Hepatic stellate cell (primary cell): ENCODE measurements at places on chromosomes 4 and X.

- DNase-seq, result no peak
Observed at GRCh38 chrX:13419918-13420317, 100.1 kb upstream of the ATXN3L start.

GRCh38 chr4:25123236-25123635 is 37.0 kb downstream of the SEPSECS start:
- DNase-seq, result no peak

DNA sequence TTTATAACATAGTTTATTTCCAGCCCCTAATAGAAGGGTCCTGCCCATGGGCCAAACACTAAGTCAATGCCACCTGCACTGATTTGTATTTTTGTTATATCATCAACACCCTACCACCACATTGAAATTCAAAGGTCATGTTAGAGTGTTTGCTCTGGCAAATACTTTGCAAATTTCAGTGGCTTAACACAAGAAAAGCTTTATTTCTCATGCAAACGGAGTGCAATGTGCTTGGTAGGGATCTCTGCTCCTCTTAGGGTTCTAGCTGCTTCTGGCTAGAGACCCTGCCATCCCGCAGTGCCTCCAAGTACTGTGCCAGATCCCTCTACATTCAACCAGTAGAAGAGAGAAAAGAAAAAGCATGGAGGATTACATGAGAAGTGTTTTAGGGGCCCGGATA is 230.8 kb upstream of the TET2 start:
- DNase-seq, result no peak

DNA sequence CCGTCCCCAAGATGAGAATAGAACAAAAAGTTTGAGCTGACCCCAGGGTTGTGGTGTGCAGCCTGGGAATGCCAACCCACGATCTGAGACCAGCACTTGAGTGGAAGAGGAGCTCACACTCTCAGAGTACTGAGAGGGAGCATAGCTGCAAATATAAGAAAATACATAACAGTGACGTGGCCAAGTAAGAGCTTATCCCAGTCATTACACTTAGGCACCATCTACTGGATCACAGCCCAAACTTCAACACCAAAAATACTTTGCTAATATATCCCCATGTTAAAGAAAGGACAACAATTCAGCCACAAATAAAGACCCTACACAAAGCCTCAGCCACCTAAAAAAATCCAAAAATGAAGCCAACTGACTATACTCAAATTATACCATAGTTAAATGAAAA is 33.3 kb upstream of the CXCL6 start:
- no peak for DNase-seq

GRCh38 chrX:37921758-37922157 is 74.4 kb upstream of the DYNLT3 start:
- no peak for DNase-seq

- no peak for DNase-seq
Observed at GRCh38 chr4:123018396-123018775, 96.0 kb upstream of the NUDT6 start.

DNA sequence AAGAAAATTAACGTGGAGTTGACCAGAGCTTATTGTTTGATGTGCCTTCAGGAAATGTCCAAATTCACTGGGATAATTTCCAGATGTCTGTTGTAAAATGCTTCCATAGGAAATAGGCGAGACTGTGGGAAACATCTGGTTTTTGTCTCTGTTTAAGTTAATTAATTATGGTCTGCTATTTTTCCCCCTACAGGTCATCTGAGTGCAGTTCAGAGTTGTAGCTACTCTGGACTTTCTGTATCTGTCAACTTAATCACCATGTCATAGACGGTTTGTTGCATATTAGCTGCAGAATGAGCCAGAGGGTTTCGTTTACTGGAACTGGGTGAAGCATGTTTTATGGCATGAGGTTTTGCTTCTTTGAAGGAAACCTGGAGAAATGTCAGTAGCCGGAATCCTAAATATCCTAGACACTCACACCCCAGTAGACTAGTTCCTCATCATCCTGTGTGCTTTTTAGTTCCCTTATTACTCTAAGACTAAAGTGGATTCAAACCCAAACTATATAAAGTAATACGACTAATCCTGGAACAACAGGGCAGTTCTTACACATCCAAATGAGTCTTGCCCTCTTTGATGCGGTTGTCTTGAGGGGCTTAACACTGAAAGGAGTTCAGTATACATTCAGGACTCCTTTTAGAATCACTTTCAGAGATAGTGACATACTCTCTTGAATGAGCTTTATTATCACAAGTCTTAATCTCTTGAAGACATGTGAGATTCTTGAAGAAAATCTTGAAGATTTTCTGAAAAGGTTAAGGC is 62.5 kb downstream of the PPEF1 start:
- DNase-seq, result no peak

- no peak for DNase-seq
Observed at GRCh38 chr4:121256887-121257466, 92.9 kb upstream of the TNIP3 start.

GRCh38 chrX:68049466-68049865 is 383.8 kb downstream of the OPHN1 start:
- no peak for DNase-seq

DNA sequence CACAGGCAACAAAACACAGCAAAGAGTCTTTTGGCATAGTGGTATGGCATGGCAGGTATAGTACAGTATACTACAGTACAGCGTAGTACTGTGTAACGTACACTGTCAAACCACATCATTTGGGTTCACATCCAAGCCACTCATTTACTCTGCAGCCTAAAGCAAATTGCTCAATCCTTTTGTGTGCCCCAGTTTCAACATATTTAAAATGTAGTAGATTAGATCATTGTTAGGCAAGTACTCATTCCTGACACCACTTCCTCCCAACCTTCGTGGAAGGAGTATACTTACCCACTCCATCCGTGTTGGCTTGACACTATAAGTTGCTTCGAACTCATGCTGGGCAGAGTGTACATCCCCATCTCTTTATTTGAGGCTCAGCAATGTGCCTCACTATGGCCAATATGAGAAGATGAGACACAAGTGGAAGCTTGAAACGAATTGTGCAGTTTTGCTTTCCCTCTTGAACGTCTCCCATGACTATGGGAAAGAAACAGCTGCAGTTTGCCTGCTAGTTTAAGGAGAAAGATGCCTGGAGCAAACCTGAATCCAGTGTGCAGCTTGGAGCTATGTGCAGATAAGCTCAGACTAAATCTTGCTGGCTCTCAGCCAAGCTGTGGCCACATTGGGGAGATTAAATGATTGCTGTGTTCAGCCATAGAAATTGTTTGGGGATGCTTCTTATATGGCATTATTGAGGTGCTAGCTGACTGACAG is 85.7 kb upstream of the TBL1X start:
- DNase-seq, result no peak

DNA sequence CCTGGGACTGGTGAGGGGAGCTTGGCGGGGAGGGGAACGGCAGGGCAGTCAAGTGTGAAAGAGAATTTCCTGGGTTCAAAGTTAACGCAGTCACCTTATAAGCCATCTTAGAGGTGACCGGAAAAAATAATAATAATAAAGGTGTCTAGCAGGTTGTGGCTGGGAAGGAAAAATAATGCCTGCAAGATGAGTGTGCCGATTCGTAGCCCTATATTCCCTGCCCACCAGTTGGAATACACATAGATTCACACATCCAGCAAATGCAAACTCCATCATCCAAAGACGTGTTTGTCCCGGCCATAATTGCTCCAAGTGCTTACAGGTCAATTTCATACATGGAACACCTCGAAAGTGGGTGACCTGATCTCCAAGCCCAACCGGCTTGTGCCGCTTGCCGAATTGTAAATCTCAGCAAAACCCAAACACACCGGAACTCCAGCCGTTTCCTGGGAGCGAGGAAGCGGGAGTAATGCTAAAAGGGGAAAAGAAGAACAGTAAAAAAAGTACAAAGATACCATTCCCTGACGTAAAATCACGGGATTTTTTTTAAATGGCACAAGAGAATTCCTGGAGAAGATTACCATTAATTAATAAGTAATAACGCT is 1.3 kb upstream of the FAT1 start:
- DNase-seq, result peak; percentile 37

DNA sequence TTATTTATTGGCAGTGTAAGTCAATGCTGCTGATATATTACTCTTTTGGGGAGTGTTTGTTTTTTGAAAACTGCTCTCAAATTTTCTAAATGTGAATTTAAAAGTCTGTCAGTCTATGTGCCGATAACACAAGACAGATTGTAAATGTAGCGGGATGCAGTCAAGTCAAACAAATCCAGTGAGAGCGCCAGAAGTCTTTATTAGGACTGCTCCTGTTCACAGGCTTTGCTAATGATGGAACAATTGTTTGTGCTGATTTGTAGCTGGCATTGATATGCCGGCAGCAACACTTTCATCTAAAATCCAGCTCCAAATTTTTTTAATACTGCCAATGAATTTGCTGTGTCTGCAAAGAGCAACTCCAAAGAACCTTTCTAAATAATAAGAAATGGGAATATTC is 78.7 kb upstream of the TET2 start:
- no peak for DNase-seq

GRCh38 chr4:52203351-52203750 is 152.2 kb downstream of the SPATA18 start:
- DNase-seq, result no peak

DNA sequence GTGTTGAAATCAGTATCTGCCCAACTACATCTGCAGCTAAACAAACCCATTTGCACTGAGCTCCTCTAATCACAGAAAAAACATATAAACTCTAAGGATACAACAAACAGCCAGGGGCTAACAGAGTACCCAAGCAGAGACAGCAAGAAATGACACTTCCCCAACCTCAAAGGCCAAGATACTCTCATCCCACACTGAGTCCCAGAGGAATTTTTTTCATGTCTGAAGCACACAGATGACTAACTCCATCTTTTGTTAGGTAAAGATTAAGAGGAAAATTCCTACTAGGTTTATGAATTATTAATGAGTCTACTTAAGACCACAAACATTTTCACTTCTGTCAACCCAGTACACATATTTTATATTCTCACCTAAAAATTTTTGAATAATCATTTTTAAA is 31.6 kb downstream of the SEPSECS start:
- no peak for DNase-seq

- DNase-seq, result peak; percentile 48
Observed at GRCh38 chrX:131816551-131817136, 206.5 kb upstream of the STK26 start.

- DNase-seq, result no peak
Observed at GRCh38 chr4:30968926-30969325, 248.8 kb downstream of the PCDH7 start.

DNA sequence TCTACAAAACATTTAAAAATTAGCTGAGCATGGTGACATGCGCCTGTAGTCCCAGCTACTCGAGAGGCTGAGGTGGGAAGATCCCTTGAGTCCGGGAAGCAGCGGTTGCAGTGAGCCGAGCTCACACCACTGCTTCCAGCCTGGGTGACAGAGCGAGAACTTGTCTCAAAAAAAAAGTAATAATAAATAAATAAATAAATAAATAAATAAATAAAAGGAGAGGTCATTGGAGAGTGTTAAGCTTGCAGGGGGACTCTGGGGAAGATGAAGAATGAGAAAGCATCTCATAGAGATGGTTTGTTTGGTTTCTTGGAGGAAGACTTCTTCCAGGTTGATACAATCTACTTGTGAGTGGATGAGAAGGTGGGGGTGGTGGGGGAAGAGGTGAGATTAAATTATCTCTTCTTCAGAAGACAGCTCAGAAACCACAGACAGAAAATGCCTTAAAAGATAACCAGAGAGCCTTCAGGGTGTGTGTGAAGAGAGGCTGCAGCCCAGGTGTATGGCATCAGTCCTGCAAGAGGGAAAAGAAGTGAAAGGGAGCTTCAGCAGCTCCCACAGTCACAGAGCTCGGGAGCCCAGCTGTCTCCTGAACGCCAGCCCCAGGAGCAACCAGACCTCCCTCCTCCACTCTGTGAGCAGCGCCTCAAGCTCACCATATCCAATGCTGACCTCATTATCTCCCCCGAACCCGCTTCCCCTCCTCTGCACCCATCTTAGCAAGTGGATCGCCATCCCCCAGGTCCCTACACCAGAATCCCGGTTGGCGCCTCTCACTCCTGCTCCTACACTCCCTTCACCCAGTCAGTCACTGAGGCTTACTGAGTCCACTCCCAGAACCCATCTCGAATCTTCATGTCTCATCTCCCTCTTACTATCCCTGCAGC is 48.2 kb downstream of the RBM47 start:
- no peak for DNase-seq

GRCh38 chrX:8714164-8714563 is 17.8 kb downstream of the ANOS1 start:
- DNase-seq, result no peak

DNA sequence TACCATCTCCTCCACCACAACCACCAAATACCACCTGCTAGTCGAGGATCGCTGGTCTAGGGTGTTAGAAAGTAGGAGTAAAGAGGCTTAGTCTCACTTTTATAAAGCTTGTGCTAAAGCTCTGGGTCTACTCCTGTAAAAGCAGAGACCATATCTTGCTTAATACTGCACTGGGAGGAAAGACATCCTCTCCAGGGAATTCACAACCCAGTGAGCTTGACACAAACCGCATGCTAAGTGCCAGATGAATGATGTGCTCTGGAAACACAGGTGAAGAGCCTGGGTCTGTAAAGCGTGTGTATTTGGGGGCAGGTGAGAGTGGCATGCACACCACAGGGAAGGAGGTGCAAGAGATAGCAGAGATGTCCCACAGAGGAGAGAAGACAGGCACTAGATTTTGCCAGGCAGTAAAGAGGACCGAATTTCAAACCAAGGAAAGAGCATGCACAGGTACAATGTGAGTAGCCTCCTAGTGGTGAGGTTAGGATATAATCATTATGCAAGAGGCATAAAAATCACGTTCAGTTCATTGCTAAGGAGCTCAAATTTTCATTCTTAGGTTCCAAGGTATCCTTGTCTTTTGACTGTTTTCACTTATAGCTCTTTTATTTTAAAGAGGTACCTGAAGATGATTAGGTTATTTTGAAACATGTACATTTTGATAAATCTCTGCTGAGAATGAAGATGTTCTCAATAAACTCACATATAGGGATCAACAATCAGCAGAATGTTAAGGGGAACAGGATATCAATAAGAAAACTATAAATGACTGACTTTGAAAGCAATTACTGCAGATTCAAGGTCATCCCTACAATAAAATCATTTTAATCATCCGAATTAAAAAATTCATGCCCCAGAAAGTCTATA is 20.7 kb downstream of the TAPT1 start:
- no peak for DNase-seq

DNA sequence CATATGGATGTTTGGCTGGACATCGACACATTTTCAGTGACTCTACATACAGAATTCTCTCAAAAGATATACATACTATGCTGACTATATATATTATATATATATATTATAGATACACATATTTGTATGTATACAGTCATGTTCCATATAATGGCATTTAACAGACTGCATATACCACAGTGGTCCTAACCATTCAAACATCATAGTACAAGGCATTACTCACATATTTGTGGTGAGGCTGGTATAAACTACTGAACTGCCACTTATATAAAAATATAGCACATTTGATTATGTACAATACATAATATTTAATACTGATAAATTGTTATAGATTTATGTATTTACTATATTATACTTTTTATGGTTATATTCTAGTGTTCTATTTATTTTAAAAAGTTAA is 168.5 kb downstream of the IL15 start:
- DNase-seq, result no peak
